Fibroblast of skin of back (primary cell): ENCODE measurements at places on chromosomes 11 and 22.

DNA sequence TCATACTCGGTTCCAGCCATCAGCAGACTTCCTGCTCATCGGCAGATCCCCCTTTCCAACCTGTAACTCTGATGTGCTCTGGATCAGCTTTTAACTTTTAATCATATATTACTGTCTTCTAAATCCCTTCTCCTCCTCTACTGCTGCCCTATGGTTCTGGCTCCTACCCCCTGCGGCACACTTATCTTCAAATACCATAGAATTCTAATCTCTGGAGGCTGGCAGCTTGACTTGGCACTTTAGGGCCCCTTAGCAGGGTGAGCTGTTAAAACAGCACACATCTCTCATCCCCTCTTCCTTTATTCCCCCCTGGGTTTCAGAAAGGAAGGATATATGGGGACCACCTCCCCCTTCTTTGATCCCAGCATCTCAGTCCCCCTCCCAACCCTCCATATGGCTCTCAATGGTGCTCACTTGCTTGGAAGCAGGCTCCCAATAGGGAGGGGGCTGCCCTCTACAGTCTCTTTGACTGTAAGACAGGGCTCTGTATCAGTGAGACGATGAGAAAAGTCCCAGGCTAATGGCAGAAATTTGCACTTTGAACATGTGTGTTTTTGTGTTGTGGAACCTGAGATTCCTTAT, 4.4 kb upstream of the CNTF start:
- no peak for DNase-seq

GRCh38 chr11:12242966-12243365, 132.6 kb downstream of the MICAL2 start:
- DNase-seq: no peak

DNA sequence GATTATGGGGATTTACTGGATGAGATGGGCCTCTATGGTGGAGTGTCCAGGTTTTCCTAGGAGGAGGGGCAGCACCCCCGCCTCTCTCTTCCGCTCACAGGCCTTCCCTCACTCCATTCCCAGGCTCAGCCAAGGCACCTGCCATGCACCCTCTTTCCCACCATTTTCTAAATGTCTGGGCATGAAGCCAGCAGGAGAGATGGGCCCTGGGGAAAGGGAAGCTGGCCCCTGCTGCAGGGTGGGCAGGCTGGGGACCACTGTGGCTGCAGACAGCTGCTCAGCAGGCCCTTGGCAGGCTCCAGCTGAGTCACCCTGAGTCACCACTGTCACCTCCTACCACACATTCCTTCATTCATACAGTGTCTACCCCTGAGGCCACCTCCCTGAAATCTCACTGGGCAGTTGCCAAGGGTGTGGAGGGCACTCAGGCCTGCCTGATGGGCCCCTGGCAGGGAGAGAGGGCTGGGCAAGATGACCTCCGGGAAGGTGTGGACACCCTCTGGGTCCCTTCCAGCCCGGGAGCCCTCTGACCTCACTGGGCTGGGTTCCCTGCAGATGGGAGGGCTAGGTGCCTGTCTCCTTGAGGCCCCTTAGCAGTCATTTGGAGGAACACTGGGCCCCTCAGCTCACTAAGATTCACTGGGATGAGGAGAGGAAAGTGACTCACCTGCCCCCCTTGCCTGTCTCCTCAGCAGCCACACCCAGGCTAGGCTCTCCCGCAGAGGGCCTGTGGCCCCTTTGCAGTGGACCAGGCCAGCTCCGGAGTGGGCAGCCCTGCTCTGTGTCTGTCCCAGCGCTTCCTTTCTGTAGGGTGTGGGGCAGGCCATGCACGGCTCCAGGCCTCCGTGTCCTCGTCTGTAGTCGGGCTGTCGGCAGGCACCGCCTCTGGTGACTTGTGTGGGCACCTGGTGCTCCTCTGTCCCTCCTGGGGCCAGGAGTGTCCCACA, 7.8 kb downstream of the MYEOV start:
- peak; percentile 99 for DNase-seq

GRCh38 chr11:116697639-116698038, 75.1 kb downstream of the BUD13 start:
- DNase-seq: no peak

- DNase-seq: no peak
Observed at GRCh38 chr11:43974830-43975229, 32.4 kb downstream of the C11orf96 start.

DNA sequence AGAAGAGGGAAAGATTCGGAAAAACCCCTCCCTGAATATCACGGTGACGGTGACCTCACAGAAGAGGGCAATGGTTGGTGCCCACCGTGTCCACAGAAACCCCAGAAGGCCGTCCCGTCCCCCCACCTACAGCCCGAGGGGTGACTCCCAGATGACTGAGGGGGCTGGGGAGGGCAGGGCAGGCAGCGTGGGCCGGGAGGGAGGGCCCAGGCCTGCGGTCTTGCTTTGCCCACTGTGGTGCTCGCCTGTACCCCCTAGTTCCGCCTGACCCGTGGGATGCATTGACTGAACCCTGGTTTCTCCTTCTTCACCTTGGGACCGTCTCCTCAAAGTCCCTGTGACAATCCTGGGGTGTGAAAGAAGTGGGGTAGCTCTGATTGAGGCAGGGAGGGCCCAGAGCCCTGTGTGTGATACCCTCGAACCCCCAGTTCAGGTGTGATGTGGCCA, 526.7 kb downstream of the BRD1 start:
- DNase-seq: no peak

DNA sequence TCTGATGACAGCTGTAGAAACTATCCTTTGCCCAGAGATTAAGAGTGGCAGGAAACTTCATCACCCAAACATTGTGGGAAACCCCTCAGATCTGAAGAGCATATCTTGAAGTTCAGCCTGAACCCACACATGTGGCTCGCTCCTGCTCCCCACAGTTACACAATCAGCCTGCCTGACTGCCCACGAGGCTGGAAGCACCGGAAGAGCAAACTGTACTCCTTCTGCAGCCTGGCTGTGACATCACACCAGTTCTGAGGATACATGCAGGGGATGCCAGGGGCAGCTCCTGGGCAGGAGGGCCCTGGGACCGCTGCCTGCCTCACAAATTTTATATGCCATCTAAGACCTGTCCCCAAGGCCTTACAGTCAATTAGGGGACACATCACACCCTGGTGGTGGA, 444.4 kb downstream of the BUD13 start:
- DNase-seq: no peak

DNA sequence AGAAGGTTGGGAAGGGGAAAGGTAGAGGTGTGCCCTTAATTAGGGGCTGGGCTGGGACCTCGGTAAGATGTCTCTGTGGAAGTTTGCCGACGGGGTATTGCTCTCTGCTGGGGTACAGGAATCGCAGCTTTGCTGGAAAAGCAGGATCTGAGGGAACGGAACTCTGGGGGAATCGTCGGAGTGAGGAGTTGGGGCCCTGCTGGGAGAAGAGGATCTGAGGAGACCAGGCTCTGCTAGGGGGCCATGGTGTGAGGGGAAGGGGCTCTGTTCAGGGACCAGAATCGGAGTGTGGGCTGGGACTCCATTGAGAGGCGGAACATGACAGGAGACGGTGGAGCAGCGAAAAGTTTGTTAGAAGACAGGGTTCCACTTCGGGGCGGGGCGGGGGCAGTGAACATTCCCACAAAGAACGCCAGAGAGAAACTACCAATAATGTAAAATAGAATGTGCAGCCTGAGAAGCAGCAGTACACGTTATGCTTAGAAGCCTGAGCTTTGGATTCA, 456 bp downstream of the AAMDC start:
- DNase-seq: peak; percentile 43

GRCh38 chr22:30833322-30833721, 135.3 kb downstream of the MORC2 start:
- DNase-seq: no peak

DNA sequence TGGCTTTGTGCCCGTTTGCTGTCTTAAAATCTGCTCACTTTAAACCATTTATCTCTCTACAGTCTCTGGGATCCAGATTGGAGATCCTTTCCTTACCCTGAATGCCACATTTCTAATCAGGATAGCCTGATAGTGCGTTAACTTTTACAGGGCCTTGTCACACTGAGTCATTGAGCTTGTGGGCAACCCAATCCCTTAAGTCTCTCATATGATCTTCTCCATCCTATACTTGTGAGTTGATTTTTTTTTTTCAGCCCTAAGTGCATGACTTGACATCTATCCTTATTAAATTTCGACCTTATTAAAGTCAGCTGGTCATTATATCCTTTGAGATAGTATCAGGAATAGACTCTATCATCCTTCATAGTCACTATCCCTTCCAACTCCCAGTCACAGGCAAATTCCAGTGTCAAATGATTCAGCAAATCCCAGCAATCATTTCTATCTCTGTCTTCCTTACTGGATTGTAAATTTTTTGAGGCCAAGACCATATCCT, 57.7 kb downstream of the TEAD1 start:
- peak; percentile 60 for DNase-seq

DNA sequence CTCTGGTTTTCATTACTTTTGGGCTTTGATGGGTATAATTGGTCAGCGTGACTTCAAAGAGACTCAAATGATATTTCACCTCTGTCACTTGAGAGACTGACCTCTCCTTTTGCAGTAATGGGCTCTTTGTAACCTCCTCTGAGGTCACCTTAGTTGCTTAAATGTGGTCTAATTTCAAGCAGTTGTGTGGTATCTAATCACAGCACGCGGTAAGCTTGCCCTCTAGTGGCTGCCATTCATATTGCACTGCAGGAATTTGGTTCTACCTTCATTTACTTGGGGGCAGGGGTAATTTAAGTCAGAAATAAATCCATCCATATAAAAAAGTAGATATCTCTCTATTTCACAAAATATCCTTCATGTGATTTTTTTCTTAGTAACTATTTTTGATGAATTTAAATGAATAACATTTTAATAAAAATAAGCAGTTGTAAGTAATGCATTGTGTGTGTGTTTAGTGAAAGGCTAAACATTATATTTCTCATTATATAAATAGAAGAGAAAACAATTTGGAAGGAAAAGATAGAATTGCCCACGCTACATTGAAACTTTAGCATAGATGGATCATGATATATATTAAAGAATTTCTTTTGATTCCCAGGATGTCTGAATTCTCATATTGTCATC, 55.0 kb upstream of the ANO3 start:
- peak; percentile 54 for DNase-seq

GRCh38 chr22:44005524-44005923, 18.6 kb upstream of the PARVB start:
- DNase-seq: no peak

- no peak for DNase-seq
Observed at GRCh38 chr22:17802822-17803221, 28.6 kb upstream of the BID start.

DNA sequence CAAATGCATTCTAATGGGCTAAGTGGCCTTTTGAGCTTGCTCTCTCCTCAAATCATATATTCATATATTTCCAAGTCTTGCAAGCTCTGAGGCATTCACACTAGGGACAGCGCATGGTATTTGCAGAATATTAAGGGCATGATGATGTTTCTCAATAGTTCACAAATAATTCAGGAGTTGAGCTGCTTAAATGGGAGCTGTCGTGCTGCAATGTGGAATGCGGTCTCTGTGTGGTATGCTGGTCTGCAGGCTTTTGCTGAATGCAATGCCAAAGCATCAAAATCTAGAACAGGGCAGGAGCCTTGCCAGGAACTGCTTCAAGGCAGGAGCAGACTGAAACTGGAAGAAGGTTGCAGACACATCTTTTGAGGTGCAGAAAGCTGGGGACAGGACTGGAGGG, 1060.0 kb downstream of the TBC1D22A start:
- DNase-seq: no peak

GRCh38 chr11:18739685-18740084, 13.7 kb upstream of the IGSF22 start:
- DNase-seq: no peak

DNA sequence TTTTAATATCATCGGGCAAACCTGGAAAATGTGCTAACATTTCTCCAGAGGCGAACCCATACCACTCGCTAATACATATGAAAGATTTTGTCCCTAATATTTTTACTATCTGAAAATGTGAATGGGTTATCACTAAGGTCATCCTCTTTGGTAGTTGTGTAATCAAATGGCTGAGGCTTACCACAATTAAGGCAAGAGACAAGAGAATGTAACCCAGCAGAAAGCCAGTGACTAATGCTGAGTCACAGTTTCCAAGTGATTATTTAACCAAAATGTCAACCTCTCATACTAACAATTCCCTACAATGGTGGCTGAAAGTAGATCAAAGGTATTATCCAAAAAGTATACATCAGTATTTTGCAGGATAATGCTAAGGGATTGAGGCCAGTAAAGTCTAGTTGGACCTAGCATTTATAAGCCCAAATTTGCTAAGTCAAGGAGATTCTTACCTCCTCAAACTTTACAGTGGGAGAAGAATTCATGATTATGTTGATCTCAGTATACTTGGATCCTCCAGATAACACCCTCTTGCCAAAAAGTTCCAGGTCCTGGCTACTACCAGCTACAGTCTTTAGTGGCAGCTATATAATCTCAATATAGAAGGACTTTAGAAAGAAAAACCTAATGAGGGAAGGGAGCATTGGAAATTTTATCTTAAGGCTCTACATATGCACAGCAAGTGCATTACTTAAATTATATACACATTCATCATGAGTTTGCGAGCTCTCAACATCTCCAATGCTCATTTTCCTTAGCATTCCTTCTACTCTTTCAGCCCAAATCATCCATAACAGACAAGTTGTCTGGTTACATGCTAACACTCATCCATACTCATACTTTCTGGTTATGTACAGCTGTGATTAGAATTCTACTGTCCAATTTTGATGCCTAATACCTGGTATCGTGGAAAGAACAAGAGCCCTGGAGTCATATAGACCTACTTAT, 25.4 kb downstream of the SIK3 start:
- peak; percentile 95 for DNase-seq

DNA sequence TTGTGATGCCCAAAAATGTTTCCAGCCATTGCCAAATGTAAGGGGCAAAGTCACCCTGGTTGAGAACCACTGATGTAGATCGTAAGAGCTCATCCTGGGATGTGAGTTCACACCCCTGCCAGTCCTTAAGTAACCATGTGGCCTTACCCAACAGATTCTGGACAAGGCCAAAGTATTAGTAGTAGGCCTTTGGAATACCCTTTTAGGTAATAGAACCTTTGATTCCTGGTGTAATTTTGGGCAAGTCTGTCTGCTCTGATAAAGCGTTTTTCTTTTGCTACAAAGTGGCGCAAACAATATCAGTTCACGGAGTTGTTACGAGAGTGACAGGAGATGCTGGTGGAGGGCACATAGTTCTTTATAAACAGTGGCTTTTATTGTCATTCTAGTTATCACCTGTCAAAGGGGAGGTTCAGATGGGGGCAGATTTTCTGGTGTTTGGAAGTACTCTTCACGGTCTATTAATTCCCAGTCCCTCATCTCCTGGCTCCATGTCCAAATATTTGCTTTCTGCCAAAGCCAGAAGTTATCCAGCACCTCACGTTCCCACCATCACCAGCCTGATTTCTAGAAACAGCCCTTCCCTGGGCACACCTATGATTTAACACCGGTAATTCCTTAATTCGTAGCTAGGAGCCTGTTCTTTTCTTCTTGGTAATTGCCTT, 73.8 kb upstream of the CRYBB3 start:
- DNase-seq: no peak

- no peak for DNase-seq
Observed at GRCh38 chr11:118155776-118156530, 3.3 kb upstream of the SCN4B start.

- no peak for DNase-seq
Observed at GRCh38 chr22:23230348-23231068, 50.2 kb downstream of the BCR start.
